ENCODE measurements at places on chromosomes 6 and 20.

GRCh38 chr20:1827974-1828785, 67.0 kb upstream of the SIRPA start:
- DNase-seq, result no peak

- DNase-seq, result no peak
Measured at GRCh38 chr20:35279040-35279439, 1.1 kb upstream of the MMP24OS start.

GRCh38 chr6:11201772-11202512, 30.5 kb downstream of the NEDD9 start:
- no peak for DNase-seq

DNA sequence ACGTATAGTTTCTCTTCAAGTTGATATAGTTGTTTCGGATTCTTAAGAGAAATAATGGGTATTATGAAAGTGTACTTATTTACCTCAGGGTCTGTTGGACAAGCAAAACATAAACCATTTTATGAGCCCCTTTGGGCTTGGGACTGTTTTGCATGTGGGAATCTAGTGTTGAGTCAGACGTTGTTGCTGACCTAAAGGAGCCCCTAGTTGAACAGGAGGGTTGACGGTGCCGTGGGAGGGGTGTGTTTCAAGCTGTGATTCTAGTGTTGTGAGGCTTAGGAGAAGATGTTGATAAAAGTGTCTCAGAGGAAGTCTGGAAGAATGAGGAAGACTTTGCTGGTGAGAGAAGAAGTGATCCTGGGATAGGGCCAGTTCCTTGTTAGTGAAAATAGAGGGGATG, 140.0 kb downstream of the ARID1B start:
- DNase-seq, result no peak

- DNase-seq, result no peak
Measured at GRCh38 chr20:8200220-8200619, 68.2 kb downstream of the PLCB1 start.

DNA sequence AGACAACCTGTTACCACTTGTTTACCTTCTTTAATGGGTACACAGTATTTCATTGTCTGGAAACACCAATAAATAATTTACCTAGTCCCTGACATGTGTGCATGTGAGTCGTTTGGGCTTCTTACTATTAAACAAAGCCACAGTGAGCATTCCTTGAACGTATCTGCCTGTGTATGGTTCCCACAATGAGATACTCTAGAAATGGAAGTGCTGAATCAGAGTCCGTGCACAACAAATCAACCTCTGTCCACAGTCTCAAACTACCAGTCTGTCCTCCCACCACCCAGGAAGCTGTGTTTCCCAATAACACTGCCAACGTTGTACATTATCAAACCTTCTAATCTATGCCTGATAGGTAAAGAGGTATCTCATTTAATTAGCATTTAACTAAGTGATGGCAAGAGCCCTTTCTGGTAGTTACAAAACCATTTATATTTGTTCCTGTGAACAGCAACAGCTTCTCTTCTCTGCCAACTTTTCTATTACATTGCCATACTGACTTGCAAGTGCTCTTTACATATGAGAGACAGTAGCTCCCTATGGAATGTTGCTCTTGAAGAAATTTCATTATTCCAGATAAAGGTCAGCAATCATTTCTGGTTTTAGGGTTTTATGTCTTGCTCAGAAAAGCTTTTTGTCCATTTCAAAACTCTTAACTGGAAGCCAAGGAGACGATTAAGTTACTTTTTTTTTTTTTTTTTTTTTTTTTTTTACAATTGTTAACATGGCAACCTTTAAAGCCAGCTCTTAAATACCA, 14.7 kb downstream of the JAG1 start:
- DNase-seq, result no peak

- DNase-seq, result no peak
Measured at GRCh38 chr6:100892116-100892515, 11.0 kb upstream of the ASCC3 start.

DNA sequence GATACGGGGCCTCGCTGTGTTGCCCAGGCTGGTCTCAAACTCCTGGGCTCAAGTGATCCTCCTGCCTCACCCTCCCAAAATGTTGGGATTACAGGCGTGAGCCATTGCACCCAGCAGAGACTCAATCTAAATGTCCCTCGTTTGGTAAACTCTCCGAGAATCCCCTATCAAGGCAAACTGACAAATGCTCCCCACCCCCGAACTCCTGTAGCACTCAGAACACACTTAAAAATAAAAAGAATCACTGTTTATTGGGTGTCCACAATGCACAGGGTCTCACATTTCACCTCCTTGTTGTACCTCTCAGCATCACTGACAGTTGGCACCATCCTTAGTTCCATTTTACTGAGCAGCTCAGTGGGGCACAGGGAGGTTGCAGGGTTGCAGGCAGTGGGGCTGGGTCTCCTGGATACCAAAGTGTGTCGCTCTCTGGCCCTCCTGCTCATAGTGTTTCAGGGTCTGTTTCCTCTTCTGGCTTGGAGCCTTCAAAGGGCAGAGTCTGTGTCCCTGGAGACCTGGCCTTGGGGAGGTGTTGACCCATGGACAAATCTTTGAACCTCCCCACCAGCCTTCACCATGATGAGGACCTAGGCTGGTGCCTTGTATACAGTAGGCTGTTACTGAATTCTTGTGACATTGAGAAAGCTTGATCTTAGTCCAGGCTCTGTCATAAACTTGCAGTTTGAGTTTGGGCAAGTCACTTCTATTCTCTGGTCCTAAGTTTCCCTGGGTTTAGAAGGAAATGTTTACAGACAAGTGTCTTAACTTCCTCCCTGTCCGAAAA, 8.5 kb upstream of the SRC start:
- no peak for DNase-seq

DNA sequence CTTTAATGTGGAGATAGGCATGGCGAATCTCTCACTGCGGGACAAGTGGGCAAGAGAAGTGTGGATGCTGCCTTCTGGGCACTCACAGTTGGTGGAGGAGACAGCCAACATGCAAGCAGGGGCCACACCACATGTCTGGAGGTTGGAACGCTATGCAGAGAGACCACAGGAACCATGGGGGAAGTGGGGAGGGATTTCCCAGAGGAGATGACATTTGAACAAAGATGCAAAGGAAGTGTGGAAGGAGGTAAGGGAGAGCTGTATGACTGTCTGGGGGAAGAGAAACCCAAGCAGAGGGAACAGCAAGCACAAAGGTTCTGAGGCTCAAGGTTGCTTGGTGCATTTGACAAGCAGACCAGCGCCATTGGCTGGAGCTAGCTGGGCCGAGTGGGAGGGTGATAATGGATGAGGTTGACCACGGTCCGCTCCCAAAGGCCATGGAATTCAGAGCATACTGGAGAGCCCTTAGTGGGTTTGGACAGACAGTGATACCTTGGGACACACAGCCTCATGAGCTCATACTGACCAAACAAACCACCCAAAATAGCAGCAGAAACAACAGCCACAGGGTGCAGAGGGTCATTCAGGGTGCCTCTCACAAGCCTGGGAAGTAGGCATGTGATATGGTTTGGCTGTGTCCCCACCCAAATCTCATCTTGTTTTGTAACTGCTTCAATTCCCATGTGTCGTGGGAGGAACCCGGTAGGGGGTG, 7.6 kb upstream of the FAM110A start:
- DNase-seq, result no peak

- DNase-seq, result no peak
Measured at GRCh38 chr6:157754351-157754750, 68.7 kb upstream of the SNX9 start.

GRCh38 chr20:31833130-31833930, 12.1 kb downstream of the FOXS1 start:
- peak; percentile 22 for DNase-seq

GRCh38 chr6:42428326-42429041, 23.2 kb downstream of the TRERF1 start:
- no peak for DNase-seq

DNA sequence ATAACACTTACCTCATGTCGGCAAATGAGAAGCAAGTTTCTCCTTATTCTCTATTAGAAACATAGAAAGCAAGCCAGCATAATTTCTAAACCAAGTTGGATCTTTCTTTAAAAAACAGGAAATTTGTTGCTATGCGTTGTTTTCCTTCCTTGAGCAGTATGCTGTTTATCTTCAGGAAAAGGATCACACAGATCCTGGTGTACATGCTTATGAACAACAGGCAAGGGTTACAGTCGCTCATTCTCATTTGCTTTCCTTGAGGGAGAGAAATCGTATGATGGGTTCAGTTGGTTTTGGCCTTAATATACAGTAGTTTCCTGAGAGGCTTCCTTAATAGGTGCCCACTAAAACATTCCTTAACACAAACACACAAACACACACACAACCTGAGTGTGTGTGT, 118.8 kb downstream of the FYN start:
- no peak for DNase-seq

DNA sequence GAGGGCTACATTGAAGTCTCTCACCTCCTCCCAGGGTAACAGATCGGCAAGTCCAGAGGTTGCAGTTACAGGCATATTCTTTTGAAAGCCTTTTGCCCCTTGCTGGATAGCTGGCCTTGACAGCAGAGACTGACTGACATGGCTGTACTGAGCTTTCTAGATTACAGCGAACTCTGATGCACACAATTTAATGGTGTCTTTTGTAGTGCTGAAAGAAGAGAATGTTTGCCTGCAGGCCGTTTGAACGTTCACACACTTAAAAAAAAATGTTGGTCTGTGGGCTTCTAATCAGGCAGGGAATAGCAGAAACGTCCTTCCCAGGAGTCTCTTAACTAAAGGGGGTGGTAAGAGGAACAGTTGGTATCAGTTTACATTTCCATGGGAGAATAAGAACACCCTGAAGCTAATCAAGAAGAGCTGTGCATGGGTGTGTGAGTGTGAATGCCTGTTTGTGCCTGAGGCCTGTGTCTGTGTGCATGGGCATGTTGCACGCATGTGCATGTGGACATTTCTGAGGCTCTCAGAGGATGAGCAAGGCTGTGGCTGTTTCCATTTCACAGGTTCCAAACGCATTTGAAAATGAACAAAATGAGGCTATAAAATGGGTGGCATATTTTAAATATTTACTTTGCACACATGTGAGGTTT, 213.9 kb upstream of the SSTR4 start:
- DNase-seq, result no peak

Measured in effector memory CD4-positive, alpha-beta T cell (primary cell).